Left hindlimb (tissue), 1 donor: ENCODE measurements at places on chromosomes 6 and 20.

DNA sequence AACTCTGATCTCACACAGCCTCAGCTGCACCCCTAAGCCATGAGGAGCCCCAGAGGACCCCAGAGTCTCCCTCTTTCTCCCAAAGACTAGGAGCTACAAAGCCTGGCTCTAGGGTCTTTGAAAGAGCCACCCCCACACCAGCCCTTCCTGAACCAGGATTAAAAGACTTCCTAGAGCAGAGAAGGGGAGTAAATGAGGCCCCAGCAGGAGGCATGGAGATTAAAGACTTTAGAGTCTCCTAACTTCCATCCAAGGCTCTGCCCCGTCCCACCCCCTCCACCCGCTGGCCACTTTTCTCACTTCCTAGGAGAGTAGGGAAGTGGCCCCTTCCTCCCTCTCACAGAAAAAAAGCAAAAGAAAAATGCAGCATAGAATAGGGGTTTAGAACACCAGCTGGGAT is 1.7 kb downstream of the PREX1 start:
- DNase-seq, result no peak

- DNase-seq, result no peak
Measured at GRCh38 chr6:39362487-39362865, 40.0 kb upstream of the KCNK16 start.

DNA sequence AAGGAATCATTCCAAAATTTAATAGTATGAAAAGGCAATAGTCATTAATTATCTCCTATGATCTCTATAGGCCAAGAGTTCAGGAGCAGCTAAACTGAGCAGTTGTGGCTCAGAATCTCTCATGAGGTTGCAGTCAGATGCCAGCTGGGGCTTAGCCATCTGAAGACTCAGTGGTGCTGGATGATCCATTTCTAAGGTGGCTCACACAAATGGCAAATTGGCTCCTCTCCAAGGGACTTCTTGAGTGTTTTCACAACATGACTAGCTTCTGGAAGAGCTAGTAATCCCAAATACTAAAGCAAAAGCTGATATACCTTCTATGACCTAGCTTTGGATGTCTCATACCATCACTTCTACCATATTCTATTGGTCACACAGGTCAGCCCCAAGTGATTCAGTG is 104.2 kb downstream of the HAO1 start:
- no peak for DNase-seq

DNA sequence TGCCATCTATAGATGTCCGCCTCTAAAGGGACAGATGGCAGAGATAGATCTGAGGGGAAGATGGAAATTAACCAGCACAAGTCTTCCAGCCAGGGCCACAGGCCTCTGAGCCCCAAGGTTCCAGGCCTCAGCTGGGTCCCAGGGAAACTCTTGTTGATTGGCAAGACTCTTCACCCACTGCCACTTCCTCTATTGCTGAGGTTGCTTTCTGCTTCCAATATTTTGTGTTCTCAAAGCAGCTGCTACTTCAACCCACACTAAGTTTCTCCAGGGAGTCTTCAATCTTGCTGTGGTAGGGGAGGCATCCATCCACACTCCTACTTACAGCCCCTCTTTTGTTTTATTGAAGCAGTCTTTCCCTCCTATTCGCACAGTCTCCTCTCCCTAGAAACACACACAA is 36.4 kb upstream of the SASH1 start:
- no peak for DNase-seq

GRCh38 chr20:63212792-63213191 is 3.1 kb downstream of the YTHDF1 start:
- DNase-seq, result no peak
